Pulmonary artery endothelial cell (primary cell): ENCODE measurements at places on chromosomes 2 and 18.

DNA sequence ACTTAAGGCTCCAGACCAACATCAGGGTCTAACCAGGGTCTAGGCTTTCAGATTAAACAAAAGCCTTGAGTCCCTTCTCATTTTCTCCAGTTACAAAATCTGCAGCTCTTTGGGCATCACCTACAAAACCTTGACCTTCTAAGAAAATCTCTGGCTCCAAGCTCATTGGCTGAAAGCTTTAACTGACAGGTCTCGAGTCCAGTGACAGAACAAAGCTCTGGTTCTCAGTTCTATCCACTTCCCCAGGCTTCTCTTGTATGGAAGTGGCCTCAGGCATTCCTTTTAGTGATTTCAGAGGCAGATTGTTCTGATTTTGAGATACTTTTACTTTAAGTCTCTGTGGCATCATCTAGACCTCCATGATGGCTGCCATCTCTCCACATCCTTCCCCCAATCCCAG lies 11.3 kb downstream of the SIX2 start:
- no peak for DNase-seq

DNA sequence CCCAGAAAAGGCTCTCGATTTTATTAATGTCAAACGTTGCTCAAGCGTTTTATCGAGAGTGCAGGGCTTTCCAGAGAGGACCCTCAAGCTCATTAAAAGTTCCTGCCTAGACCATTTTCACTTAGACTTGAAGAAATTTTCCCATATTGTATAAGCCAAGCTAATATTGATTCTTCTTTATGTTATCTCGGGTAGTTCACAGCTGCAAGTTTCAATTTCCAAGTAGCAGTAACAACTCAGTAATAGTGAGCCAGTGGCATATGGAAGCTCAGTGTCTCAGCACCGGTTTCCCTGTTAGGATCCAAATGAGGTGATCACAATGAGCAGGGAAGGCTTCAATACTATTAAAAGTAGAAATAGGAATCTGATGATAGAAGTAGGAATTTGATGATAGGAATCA lies 274.5 kb downstream of the TMX3 start:
- DNase-seq = no peak

DNA sequence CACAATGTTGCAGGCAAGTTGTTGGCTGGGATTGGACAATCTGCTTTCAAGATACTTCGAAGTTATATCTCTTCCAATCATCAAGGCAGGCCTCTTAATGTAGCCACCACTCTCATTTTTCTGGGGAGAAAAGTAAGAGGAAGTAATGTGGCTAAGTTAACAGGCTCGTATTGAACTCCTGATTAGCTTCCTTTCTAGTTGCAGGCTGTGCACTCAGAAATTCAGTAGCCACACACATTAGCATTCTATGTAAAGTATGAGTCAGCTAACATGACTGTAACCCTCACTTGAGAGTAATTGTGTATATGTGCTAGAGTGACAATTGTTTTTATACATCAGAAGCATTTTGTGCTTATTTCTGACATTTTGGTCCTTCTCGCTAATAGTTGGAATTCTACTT lies 3.3 kb downstream of the TWSG1 start:
- no peak for DNase-seq

DNA sequence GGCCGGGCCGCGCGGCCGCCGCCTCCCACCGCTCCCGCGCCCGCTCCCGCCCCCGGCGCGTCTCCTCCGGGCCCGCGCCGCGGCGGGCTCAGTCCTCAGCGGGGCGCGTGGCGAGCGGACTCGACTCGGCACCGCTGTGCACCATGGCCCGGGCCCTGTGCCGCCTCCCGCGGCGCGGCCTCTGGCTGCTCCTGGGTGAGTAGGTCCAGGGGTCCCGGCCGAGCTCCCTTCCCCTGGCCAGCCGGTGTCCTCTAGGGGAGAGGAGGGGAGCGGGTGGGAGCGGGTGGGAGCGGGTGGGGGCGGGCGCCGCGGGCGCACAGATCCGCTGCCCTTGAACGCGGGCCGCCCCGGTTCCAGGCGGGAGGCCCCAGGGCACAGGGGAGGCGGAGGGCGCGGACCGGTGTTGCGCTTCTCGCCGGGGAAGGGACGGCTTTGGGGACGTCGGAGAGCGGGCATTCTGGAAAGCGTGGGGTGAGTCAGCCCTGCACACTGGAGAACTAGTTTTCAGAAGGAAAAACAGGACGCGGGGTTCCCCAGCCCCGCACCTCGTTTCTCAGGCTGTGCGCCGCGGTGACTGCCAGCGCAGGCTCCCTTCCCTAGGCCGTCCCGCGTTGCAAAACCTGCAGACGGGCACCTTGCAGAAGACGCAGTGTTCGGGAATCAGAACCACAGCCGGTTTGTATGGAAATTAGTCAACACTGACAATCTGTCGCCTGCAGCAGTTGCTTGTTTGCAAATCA lies at the start of gene RAMP1:
Gene RAMP1 (plus strand): TSS at position 91 of the 740 bp plus-strand sequence. CDS start 53 bp downstream, at position 144.
- DNase-seq = no peak

- DNase-seq = no peak
Measured at GRCh38 chr2:122238006-122238559, 482.6 kb downstream of the TSN start.

GRCh38 chr2:70679259-70679658 lies 88.7 kb downstream of the ADD2 start:
- no peak for DNase-seq

GRCh38 chr2:230706053-230706521 lies 6.6 kb upstream of the CAB39 start:
- DNase-seq = no peak

DNA sequence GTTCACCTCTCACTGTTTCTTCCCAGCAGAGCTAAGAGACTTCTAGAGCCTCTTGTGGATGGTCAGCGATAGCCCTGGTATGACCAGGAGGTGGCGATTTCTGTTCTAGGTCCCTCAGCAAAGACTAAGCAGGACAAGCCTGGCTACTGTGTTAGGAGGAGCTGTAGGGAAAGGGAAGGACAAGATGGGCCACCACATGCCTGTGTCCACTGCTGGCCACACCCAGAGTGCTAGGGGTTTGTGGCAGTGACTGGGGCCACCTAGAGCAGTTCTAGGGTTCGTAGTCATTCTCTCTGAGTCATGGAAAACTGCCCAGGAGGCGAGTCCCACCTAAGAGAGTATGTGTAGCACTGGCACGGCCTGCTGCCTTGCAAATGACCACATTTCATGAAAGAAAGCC lies 179.4 kb downstream of the ALPK2 start:
- DNase-seq = no peak
